ENCODE measurements at places on chromosomes 5 and 9.

- DNase-seq: no peak
Measured at GRCh38 chr5:61332851-61333320, 828 bp downstream of the ZSWIM6 start.

- DNase-seq: no peak
Measured at GRCh38 chr5:6598351-6598900, 34.4 kb downstream of the NSUN2 start.

DNA sequence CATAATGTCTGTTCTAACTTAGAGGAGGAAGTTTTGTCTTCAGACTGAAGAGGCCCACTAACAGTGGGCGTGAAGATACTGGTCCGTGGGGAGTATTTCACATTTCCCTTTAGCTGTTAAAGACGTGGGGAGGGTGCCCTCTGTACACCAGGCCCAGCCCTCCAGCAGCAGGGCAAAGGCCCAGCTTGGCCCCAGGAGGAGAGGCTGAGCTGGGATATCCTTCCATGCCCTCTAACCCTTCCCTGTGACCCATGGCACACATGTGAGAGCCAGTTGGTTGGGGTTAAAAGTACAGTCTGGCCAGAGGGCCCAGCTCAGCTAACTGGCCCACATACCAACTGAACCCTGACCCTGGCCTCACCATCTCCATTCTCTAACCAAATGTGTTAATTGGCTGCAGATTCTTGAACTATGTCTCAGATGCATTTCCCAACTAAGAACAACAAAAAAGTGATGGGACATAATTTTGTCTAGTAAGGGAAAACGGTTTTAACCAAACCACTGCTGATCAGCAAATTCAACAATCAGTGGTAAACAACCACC lies 74.4 kb downstream of the LHFPL2 start:
- DNase-seq: no peak

- no peak for DNase-seq
Measured at GRCh38 chr5:10021248-10021647, 228.4 kb downstream of the ATPSCKMT start.

DNA sequence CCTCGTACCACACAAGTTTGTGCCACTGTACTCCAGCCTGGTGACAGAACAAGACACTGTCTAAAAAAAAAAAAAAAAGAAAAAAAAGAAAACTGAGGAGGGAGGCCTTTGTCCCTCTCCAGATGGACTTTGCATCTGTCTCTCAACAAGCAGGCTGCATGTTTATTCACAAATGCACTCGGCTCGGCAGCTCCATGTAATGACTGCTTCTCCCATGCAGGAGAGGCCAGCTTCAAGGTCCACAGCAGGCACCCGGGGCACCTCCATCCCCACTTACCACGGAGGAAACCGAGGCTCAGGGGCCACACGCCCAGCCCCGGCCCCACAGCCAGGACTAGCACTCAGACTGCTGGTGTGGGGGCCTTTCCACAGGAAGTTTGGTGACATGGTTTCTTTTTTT lies 13.1 kb upstream of the NCS1 start:
- DNase-seq: no peak

All from DMS79 treated with DMSO at 0.1 percent for 48 hours (cell line).